ENCODE measurements at places on chromosomes 2 and 18.

DNA sequence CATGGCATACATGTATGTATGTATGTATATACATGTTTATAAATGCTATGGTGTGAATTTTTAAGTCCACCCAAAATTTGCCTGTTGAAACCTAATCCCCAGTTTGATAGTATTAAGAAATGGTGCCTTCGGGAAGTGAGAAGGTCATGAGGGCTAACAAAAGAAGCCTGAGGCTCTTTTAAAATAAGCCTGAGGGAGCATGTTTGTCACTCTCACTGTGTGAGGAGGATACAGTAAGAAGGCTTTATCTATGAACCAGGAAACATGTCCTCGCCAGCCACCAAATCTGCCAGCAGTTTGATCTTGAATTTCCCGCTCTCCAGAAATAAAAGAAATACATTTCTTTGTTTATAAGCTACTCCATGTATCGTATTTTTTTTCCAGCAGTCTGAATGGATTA lies 163.0 kb upstream of the LINC00305 start:
- DNase-seq = no peak

DNA sequence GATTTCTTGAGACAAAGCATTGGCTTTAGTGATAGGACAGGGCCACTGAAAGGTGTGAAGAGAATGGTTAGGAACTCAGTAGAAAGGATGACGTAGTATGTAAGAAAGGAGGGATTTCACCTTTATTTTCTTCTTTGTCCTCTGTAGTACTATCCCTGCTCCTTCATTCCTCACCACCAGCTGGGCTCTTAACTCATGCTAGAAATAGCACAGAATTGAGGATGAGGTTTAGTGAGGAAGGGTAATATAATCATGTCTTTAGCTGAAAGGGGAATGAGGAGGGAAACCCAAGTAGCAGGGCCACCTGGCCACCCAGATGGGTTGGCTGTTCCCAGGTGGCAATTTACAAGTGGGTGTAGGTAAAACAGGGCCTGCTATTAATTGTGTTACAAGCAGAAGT lies 15.2 kb downstream of the ACVR2A start:
- no peak for DNase-seq

- no peak for DNase-seq
These were observed 531.0 kb upstream of the SETBP1 start for GRCh38 chr18:44149706-44150105.

- no peak for DNase-seq
These were observed 944 bp downstream of the RAB3GAP1 start for GRCh38 chr2:135052997-135053474.

- DNase-seq = peak; percentile 13
These were observed 5.5 kb upstream of the SFT2D3 start for GRCh38 chr2:127695491-127696472.

GRCh38 chr2:64322433-64322832 lies 131.5 kb upstream of the LGALSL start:
- DNase-seq = no peak

DNA sequence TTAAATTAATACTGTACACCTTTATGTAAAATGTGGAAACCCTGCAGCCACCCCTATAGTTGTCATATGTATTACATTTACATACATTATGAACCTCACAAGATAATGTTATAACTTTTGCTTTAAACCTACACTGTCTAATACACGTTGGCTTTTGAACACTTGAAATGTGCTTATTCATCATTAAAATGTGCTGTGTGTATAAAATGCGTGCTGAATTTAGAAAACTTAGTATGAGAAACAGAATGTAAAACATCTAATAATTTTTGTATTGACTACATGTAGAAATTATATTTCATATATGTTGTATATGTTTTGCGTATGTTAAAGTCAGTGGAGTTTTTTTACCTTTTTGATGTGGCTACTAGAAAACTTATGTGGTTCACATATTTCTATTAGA lies 68.8 kb downstream of the MAPRE2 start:
- no peak for DNase-seq
